ENCODE measurements at places on chromosomes 2 and 18.

GRCh38 chr18:22728481-22729105 lies 204.5 kb upstream of the RBBP8 start:
- H3K4me1 ChIP-seq, result no peaks in the 10 kb centered on the region
- H3K36me3 ChIP-seq, result no peaks in the 10 kb centered on the region
- H3K4me3 ChIP-seq, result no peak overlapping the region
- H3K27me3 ChIP-seq, result no peaks in the 10 kb centered on the region
- no peak for DNase-seq
- H3K27ac ChIP-seq, result no peak overlapping the region

GRCh38 chr2:169999054-169999453 lies 171.8 kb downstream of the UBR3 start:
- no peaks in the 10 kb centered on the region for H3K27me3 ChIP-seq
- no peak overlapping the region for H3K4me3 ChIP-seq
- no peaks in the 10 kb centered on the region for H3K36me3 ChIP-seq
- H3K4me1 ChIP-seq, result no peaks in the 10 kb centered on the region

DNA sequence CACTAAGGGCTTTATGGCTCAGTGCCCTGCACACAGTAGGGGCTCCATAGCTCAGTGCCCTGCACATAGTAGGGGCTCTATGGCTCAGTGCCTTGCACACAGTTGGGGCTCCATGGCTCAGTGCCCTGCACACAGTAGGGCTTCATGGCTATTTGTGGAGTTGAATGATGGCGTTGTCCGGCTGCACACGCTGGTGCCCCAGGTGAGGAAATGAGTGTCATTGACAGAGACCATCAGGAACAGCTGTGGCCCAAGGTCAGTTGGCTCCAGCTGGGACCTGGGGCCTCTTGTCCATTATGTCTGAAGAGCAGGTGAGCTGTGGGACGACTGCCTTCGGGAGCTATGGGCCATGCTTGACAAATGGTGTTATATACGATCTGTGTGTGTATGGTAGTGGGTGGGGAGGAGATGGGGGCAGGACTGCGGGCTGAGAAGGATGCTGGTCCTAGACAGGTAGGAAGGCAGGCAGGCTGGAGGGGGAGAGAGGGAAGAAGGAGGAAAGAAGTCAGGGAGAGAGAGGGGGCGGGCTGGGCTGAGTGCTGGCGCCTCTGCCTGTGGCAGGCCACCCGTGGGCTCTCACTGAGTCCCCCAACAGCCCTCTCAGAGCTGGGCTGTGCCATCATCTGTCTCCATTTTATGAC lies 130.6 kb downstream of the CLIP4 start:
- no peak overlapping the region for H3K4me3 ChIP-seq
- H3K36me3 ChIP-seq, result no peaks in the 10 kb centered on the region
- no peak overlapping the region for H3K27ac ChIP-seq
- H3K27me3 ChIP-seq, result no peaks in the 10 kb centered on the region

- H3K27me3 ChIP-seq, result no peaks in the 10 kb centered on the region
- H3K4me1 ChIP-seq, result no peaks in the 10 kb centered on the region
- H3K4me3 ChIP-seq, result no peak overlapping the region
- no peak for DNase-seq
- H3K27ac ChIP-seq, result no peak overlapping the region
These were observed 17.7 kb downstream of the SH3BP4 start for GRCh38 chr2:234969306-234970098.

DNA sequence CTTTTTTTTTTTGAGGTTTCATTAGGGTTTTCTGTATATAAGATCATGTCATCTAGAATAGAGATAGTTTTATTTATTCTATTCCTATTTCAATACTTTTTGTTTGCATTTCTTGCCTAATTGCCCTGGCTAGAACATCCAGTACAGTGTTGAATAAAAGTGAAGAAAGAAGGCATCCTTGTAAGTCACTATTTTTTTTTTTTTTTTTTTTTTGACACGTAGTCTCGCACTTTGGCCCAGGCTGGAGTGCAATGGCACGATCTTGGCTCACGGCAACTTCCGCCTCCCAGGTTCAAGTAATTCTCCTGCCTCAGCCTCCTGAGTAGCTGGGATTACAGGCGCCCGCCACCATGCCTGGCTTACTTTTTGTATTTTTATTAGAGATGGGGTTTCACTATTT lies 27.8 kb upstream of the RANBP2 start:
- H3K27ac ChIP-seq, result no peak overlapping the region
- no peak overlapping the region for H3K4me3 ChIP-seq
- H3K27me3 ChIP-seq, result no peaks in the 10 kb centered on the region
- no peak for DNase-seq

DNA sequence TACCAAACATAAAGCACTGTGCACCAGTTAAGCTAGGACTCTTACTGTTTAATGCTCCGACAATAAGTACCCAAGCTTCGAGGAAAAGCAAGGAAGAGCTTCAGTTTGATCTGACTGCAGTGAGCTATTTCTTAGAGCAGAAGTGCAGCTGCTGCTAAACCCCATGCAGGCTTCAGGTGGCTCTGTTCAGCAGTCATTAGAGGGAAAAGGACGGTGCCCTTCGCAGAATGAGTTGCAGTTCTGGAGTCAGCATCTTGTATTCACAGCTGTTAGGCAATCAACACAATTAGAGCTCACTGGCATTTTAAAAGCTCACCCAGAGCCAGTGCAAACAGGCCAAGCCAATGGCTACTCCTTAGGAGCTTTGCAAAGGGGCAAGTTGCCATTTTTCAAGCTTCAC lies 1.5 kb upstream of the CERKL start:
- no peak overlapping the region for H3K4me3 ChIP-seq
- peaks cover 48% of the 10 kb centered on the region for H3K27me3 ChIP-seq
- H3K4me1 ChIP-seq, result no peaks in the 10 kb centered on the region
- H3K36me3 ChIP-seq, result no peaks in the 10 kb centered on the region
- DNase-seq, result no peak

GRCh38 chr2:230912046-230912445 lies 13.0 kb downstream of the GPR55 start:
- H3K4me1 ChIP-seq, result no peaks in the 10 kb centered on the region
- no peak for DNase-seq
- no peak overlapping the region for H3K4me3 ChIP-seq
- H3K27ac ChIP-seq, result no peak overlapping the region
- H3K36me3 ChIP-seq, result no peaks in the 10 kb centered on the region

DNA sequence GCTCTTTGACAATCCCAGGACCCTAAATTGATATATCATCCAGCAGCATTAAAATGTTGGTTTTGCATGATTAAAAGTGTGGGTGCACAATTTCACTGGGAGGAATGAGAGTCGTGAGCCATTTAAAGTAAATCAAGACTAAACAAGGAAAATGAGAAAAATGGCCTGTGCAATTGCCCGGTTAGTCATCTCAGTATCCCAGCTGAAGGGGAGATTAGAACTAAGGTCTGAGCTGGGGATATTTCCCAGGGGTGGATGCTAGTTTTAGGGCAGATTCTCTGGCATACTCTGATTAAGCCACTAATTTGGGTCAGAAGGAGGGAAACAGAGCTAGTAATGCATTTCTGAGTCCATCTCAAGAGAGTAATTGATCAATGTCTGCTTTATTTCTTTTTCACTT lies 177.2 kb downstream of the EN1 start:
- H3K27ac ChIP-seq, result no peak overlapping the region
- DNase-seq, result no peak
- no peaks in the 10 kb centered on the region for H3K36me3 ChIP-seq
- H3K27me3 ChIP-seq, result no peaks in the 10 kb centered on the region
- H3K4me1 ChIP-seq, result no peaks in the 10 kb centered on the region
- H3K4me3 ChIP-seq, result no peak overlapping the region

DNA sequence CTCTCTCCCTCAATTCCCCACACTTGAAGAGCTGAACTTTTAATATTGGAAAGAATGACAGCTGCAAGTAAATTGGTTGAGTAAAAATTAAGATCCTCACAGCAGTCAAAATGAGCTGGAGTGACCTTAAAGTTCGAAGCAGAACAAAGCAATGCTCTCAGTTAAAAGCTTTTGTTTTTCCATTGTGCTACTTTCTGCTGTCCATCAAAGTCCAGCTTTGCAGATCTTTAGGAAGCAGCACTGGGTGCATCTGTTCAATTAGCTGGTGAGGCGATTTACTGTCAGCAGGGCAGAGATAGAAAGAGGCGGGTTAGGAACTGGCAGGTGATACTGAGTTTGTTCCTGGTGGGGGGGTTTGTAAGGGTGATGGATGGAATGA lies 834.8 kb downstream of the CPS1 start:
- DNase-seq, result no peak
- H3K4me1 ChIP-seq, result no peaks in the 10 kb centered on the region
- H3K27me3 ChIP-seq, result no peaks in the 10 kb centered on the region
- H3K27ac ChIP-seq, result no peak overlapping the region
- H3K36me3 ChIP-seq, result no peaks in the 10 kb centered on the region
- no peak overlapping the region for H3K4me3 ChIP-seq

DNA sequence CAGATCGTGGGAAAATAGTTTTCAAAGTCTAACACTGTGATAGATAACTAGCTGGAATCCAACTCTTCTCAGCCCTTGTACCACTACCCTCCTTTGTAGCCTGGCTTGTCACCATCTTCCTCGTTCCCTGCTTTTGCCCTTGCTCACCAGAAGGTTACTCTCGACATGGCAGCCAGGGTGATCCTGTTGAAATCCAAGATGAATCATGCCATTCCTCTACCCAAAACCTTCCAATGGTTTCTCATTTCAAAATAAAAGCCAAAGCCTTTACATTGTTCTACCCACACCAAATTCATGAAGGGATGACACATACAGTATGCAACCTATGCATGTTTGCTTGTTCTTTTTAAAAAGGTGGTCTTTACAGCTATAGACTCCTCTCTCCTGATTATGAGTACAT lies 45.7 kb downstream of the STAT4 start:
- H3K4me1 ChIP-seq, result no peaks in the 10 kb centered on the region
- no peak overlapping the region for H3K27ac ChIP-seq
- no peak for DNase-seq
- H3K36me3 ChIP-seq, result no peaks in the 10 kb centered on the region
- H3K27me3 ChIP-seq, result no peaks in the 10 kb centered on the region
- no peak overlapping the region for H3K4me3 ChIP-seq

DNA sequence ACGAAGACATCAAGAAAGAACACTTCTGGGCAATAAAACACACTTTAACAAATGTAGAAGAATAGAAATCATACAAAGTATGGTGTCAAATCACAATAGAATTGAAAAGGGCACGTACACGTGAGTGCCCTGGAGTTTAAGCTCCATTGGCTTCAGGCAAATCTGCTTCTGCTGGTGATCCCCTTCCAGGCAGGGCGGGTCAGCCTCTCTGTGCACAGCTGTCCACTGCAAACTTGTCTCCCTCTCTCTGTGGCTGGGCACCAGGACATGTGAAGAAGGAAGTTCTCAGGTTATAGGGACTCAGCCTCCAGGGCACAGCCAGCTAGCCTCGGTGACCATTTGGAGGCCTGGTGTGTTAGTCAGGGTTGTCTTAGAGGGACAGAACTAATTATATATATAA lies 66.0 kb downstream of the ST3GAL5 start:
- no peak for DNase-seq
- no peaks in the 10 kb centered on the region for H3K36me3 ChIP-seq
- no peaks in the 10 kb centered on the region for H3K27me3 ChIP-seq
- no peak overlapping the region for H3K27ac ChIP-seq
- no peak overlapping the region for H3K4me3 ChIP-seq

DNA sequence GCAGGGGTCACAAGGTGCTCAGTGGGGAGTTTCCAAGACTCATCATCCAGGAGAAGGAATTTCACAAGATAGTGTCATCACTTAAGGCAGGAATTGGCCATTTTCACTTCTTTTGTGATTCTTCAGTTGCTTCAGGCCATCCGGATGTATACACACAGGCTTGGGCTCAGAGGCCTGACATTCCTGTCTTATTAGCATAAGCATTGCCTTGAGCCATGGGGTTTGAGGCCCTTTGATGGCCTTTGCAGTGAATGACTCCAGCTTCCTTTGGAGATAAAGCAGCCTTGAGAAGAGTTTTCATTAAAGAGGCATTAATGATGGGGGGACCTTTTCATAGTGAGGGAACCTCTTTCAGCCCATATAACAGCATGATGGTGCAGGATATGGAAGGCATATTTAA lies 366.0 kb upstream of the CNTNAP5 start:
- no peaks in the 10 kb centered on the region for H3K4me1 ChIP-seq
- no peaks in the 10 kb centered on the region for H3K36me3 ChIP-seq
- no peak overlapping the region for H3K4me3 ChIP-seq

GRCh38 chr18:57087644-57088376 lies 59.1 kb upstream of the BOD1L2 start:
- H3K4me1 ChIP-seq, result no peaks in the 10 kb centered on the region
- DNase-seq, result no peak

DNA sequence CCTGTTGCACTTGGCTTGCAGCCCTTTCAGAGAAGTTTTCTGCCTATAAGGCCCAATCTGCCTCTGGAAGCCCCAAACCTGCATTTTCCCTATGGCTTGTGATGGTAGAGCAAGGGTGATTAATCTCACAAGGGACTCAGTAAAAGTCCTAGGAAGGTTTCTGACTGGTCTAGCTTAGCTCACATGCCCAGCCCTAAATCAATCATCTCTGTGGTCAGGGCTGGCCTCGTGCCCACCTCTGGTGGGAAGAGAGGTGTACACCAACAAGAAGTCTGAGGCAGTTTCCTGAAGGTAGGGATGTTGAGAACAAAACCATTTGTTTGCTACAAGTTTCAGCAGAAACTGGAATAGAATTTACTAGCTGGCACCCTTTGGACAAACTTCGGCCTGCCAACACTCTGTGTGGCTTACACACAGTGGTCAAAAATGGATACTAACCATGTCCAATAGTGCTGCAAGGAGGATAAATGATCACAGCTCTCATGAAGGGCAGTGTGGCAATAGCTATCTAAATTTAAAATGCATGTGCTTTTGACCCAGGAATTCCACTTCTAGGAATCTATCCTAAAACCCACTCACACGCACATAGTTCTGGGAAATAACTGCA lies 96.4 kb downstream of the EN1 start:
- no peaks in the 10 kb centered on the region for H3K4me1 ChIP-seq
- no peak overlapping the region for H3K4me3 ChIP-seq
- DNase-seq, result no peak
- H3K27ac ChIP-seq, result no peak overlapping the region
- no peaks in the 10 kb centered on the region for H3K36me3 ChIP-seq
- H3K27me3 ChIP-seq, result no peaks in the 10 kb centered on the region

DNA sequence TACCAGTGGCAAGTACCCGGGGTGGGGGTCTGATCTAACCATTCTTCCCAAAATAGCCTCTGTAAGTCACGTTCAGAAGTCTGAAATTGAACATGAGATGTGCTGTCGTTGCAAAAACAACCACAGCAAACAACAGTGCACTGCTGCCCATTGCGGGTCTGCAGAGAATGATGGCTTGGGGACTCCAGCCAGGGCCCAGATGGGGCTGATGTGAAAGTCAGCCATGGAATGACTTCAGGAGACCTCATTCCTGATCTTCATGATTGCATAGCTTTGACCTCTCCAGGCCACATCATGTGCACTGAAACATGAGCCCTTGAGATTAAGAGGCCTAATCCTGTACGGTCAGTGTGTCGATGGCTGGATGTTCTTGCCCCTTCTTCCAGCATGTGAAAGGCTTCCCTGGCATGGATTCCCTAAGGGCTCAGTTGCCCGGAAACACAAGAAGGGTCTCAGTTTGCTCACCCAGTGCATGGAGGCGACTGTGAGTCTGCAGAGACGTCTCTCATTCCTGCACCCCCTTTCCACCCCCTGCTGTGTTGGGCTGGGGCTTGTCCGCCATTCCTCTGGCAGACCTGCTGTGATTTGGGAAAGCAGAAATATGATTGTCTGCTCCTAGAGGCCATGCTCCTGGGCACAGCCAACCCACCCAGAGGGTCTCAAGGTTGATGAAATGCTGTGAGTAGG lies 191.6 kb downstream of the SEPTIN10 start:
- DNase-seq, result no peak
- H3K4me1 ChIP-seq, result no peaks in the 10 kb centered on the region
- H3K36me3 ChIP-seq, result no peaks in the 10 kb centered on the region
- H3K27me3 ChIP-seq, result no peaks in the 10 kb centered on the region
- no peak overlapping the region for H3K4me3 ChIP-seq

GRCh38 chr2:1678609-1679008 lies 65.7 kb downstream of the PXDN start:
- no peak for DNase-seq
- peaks cover 49% of the 10 kb centered on the region for H3K36me3 ChIP-seq
- H3K27me3 ChIP-seq, result no peaks in the 10 kb centered on the region
- no peaks in the 10 kb centered on the region for H3K4me1 ChIP-seq
- no peak overlapping the region for H3K27ac ChIP-seq

All from heart left ventricle (tissue), 16 donors.